ENCODE measurements at places on chromosomes 12 and 14. TPM values are rescaled to one million over a fixed set of nuclear protein-coding genes. Genes with fewer than 3 reads are reported as not detected.

DNA sequence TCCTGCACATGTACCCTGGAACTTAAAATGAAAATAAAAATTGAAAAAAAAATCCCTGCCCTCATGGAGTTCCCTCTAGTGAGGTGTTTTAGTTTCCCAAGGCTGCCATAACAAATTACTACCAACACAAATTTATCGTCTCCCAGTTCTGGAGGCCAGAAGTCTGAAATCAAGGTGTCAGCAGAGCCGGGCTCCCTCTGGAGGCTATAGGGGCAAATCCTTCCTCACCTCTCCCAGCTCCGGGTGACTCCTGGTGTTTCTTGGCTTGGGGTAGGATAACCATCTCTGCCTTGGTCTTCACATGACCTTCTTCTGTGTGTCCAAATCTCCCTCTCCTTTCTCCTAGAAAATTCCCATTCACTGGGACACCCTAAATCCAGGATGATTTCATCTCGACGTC lies 50.1 kb downstream of the PLXNC1 start:
- DNase-seq = no peak

DNA sequence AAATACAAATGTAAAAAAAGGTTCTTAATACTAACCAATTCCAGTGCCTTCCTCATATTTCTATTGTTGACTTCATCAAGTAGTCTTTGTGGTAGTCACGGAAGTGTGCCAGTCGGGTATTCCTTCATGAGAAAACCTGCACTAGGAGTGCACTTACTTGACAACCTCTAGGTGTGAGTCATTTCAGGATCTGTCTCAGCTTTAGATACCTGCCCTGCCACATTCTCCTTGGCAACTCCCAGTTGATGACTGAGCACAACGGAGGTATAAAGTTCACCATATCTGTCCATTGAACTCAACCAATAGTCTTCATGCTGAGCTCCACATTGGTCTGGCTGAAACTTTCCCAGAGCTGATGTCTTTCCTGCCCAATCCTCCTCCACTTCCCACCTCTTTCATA lies 215.7 kb downstream of the SYT10 start:
- DNase-seq = no peak

GRCh38 chr12:67268335-67268895 lies 743 bp upstream of the CAND1 start:
- peak; percentile 60 for DNase-seq

- DNase-seq = no peak
Observed at GRCh38 chr12:80802652-80803400, 86.1 kb downstream of the MYF5 start.

GRCh38 chr12:103586791-103587370 lies at the start of gene STAB2:
STAB2 (plus strand) TSS chr12:103587273; CDS start chr12:103587477, 204 bp downstream.
- DNase-seq = no peak

DNA sequence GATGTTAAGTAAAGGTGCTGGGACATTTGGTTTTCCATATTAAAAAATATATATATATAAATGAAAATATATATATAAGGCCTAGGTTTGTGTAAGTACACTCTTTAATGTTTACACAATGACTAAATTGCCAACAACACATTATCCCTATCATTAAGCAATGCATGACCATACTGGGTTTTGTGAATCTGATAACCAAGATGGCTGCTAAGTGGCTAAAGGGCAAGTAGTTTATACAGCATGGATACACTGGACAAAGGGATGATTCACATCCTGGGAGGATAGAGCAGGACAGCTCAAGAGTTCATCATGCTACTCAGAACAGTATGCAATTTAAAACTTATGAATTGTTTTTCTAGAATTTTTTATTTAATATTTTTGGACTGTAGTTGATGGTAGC lies 89.3 kb downstream of the FIGNL2 start:
- DNase-seq = no peak

DNA sequence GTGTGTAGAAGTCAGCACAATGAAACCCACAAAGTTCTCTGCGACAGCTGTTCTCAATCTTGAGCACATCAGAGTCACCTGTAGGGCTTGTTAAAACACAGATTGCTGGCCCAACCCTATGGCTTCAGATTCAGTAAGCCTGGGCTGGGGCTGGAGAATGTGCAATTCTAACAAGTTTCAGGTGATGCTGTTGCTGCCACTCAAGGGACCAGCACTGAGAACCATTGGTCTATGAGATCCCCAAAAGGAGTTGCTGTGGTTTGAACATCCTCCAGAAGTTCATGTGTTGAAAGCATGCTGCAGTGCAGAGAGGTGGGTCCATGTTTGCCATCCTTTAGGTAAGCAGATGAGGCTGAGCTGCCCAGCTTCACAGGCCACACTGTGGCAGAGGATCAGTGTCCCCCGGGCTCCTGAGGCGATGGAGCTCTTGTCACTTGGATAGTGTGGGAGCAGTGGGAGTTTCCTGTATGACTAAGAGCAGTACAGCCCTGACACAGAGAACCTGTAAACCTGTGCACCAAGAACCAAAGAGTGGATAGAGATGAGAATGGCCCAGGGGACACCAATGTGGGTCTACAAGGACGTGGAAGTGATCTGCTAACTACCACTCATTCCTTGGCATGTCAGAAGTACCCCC lies 8.0 kb upstream of the RTRAF start:
- DNase-seq = no peak

GRCh38 chr12:127559349-127560040 lies 707.5 kb upstream of the TMEM132C start:
- peak; percentile 51 for DNase-seq

DNA sequence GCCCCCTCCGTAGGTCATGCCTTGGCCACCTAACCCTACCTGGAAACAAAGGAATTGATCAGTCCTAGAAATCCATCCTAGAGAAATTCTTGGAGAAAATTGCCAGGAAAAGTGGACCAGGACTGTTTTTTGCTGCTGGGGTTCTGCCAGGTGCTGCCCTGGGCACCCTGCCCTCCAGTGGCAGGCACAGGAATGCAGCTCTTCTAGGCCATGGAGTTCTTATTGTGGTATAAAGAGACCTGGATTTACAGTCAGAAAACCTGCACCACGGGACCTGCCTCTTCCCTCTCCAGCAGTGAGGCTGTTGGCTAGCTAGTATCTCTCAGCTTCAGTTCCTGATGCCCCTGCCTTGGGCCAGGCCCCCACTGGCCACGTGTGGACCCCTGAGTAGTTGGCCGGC lies 59.7 kb downstream of the SLC24A4 start:
- DNase-seq = no peak

GRCh38 chr12:113955109-113955970 lies 10.8 kb downstream of the RBM19 start:
- no peak for DNase-seq

GRCh38 chr12:94694732-94695131 lies 44.4 kb upstream of the TMCC3 start:
- no peak for DNase-seq

DNA sequence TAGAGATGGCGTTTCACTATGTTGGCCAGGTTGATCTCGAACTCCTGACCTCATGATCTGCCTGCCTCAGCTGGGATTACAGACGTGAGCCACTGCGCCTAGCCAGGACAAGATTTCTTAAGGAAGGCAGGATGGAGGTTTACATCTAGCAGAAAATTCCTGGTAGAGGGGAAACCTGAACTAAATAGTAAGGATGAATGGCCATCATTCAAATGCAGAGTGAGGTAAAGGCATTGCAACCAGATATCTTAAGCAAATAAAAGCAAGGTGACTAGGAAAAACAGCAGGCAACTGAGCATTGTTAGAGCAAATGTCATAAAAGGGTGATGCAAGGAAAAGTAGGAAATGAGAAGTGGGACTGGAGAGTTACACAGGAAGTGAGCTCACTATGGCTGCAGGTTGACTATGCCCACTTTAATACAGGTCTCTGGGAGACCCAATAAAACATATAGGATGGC lies 133.0 kb downstream of the SOX5 start:
- no peak for DNase-seq

The SAMD15 gene
- total RNA-seq = 0.19 TPM

The ATL1 gene
- total RNA-seq = 1.1 TPM

The TAS2R31 gene
- 0.96 TPM for total RNA-seq

The EIF5 gene
- 230 TPM for total RNA-seq

The HAL gene
- total RNA-seq = 0.15 TPM

The ASIC1 gene
- 1.6 TPM for total RNA-seq

The MYO1H gene
- total RNA-seq = 0.11 TPM

The CACNA1C gene
- total RNA-seq = 168 TPM

The TAS2R8 gene
- total RNA-seq = not detected

Measured in heart right ventricle (tissue), 16 donors.